ENCODE measurements at places on chromosomes 12 and 14.

- no peak overlapping the region for H3K27ac ChIP-seq
- no peaks in the 10 kb centered on the region for H3K4me1 ChIP-seq
- no peak overlapping the region for H3K4me3 ChIP-seq
- no peaks in the 10 kb centered on the region for H3K27me3 ChIP-seq
- peak; percentile 48 for DNase-seq
Measured at GRCh38 chr12:68481181-68481941, 129.3 kb upstream of the RAP1B start.

- no peaks in the 10 kb centered on the region for H3K27me3 ChIP-seq
- no peak overlapping the region for H3K27ac ChIP-seq
- no peaks in the 10 kb centered on the region for H3K4me1 ChIP-seq
- no peaks in the 10 kb centered on the region for H3K36me3 ChIP-seq
Measured at GRCh38 chr14:53517270-53517960, 364.3 kb upstream of the DDHD1 start.

DNA sequence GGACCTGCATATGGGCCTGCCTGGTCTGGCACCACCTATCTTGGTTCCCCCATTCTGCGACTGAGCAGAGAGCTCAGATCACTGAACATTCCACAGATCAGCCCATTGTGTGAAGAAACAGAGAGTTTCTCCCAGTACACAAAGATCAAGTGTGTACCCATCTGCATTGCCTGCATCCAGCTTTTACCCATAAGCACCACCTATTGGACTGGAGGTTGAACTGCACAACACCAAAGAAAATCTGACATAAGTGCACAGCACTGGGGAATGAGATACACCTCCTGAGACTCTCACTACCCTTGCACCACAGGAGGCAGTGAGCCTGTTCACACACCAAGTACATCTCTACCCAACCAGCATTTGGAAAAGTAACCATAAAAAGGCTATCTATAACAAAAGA is 362.6 kb upstream of the CLEC14A start:
- no peaks in the 10 kb centered on the region for H3K36me3 ChIP-seq
- no peaks in the 10 kb centered on the region for H3K27me3 ChIP-seq
- no peak overlapping the region for H3K4me3 ChIP-seq
- no peak overlapping the region for H3K27ac ChIP-seq
- DNase-seq: no peak

DNA sequence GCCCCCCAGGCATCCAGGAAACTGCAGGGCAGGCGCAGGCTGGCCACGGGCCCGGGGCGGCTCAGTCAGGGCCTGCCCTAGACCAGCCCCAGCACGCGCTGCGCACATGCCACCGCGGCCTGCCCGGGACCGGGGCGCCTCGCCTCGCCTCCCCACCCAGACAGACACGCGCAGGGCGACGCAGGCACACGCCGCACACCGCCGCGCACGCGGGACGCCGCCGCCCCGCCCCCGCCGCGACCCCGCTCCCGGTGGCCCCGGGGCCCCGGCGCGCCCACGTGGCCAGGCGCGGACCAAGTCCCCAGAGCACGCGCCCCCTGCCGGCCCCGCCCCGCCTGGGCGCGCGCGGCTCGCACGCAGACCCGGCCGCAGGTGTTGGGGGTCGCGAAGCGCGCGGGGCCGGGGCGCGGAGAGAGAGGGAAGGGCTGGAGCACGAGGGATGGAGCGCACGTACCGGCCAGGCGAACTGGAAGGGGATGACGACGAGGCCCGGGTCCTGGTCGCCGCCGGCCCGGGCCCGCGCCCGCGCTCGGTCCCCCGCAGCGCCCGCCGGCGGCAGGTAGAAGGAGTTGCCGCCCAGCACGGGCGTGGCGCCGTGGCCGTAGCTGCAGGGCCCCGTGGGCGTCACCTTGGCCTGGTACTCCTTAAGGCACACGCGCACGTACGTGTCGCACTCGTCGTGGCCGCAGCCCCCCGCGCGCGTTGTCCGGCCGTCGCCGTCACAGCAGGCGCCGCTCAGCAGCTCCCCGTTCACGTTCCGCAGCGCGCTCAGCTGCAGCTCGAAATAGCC is 1.1 kb downstream of the JAG2 start:
- peaks cover 31% of the 10 kb centered on the region for H3K4me1 ChIP-seq
- no peaks in the 10 kb centered on the region for H3K36me3 ChIP-seq
- H3K27ac ChIP-seq: no peak overlapping the region
- DNase-seq: no peak

GRCh38 chr12:1605129-1606020 is 11.0 kb upstream of the FBXL14 start:
- no peaks in the 10 kb centered on the region for H3K27me3 ChIP-seq
- H3K36me3 ChIP-seq: no peaks in the 10 kb centered on the region

- peak overlapping the region; percentile 73 for H3K27ac ChIP-seq
- peak overlapping the region; percentile 99 for H3K4me3 ChIP-seq
- H3K36me3 ChIP-seq: peaks cover 20% of the 10 kb centered on the region
- peak; percentile 48 for DNase-seq
- no peaks in the 10 kb centered on the region for H3K27me3 ChIP-seq
- peaks cover 16% of the 10 kb centered on the region for H3K4me1 ChIP-seq
Measured at GRCh38 chr12:49109641-49110463, 795 bp downstream of the LMBR1L start.

DNA sequence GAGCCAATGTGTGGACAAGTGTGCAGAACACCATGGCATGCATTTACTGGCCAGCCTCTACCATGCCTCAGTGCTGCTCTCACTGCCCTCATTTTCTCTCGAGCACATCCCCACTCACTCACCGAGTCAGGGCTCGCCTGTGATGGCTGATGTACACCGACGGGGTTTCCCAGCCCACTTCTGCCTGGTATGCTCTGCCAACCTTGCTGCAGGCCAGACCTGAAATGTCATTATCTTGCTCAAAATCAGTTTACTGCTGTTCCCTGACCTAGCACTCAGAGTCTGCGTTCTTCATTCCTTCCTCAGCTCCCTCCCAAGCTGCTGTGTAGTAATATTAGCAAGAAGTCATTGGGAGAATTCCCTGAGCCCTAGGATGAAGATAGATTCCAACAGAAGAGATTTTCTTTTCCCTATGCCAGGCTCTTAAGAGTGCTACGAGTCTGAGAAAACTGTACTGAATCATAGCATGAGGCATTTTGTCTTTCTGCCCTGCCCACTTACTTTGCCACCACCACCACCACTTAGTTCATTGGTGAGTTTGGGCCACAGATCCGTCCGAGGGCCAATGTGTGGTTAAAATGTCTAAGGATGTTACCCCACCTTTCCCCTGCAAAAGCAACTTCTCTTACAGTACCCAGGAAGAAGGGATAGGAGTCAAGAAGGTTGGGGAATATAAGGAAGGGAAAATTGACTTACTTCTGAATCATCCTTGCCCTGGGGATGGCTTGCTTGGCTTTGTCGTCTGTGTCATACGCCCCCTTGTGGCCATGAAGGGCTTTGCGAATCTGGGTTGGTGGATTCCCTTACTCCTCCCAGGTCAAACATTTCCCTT is 51.0 kb downstream of the BMAL2 start:
- peak; percentile 77 for DNase-seq
- H3K4me1 ChIP-seq: peaks cover 6% of the 10 kb centered on the region
- H3K27ac ChIP-seq: no peak overlapping the region

- H3K27ac ChIP-seq: no peak overlapping the region
- H3K4me3 ChIP-seq: no peak overlapping the region
- H3K36me3 ChIP-seq: no peaks in the 10 kb centered on the region
- H3K27me3 ChIP-seq: no peaks in the 10 kb centered on the region
- no peaks in the 10 kb centered on the region for H3K4me1 ChIP-seq
Measured at GRCh38 chr14:66496188-66496807, 10.1 kb downstream of the CCDC196 start.

DNA sequence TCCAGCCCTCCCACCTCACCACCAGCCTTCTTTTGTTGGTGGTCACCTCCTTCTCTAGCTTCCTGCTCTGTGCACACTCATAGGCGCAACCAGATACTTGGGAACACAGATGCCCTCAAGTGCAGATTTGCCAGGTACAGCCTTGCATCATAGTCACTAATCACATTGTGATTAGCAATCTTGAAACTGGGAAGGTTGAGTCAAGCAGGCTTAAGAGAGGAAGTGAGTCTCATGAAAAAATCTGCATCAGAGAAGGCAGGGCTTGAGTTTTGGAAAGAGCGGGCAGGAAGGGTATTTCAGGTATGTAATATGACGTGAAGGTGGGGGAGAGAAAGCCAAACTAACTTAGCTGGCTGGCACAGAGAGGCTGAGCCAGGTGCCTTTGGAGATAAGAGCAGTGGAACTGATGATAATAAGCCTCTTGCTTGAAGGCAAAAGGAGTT is 2.7 kb upstream of the RABGGTA start:
- DNase-seq: no peak
- no peak overlapping the region for H3K4me3 ChIP-seq
- no peaks in the 10 kb centered on the region for H3K27me3 ChIP-seq

DNA sequence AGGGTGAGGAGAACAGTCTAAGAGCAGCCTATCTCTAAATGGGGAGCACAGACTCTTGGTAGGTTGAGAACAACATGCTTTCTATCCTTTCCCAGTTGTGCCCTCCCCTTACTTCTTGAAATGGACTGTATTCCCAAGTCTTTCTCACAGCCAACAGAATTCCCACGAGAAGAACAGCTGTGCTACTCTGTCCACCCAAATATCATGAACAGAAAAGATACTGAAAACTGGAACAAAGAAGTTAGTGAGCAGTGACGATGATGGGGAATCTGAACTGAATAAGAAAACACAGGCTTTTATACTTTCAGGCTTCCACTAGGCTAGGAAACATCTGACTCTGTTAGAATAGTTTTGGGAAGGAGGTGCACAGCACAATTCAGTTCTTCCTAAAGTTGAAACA is 3.4 kb downstream of the NACA start:
- H3K36me3 ChIP-seq: peaks cover 43% of the 10 kb centered on the region
- no peak overlapping the region for H3K4me3 ChIP-seq
- DNase-seq: no peak
- no peak overlapping the region for H3K27ac ChIP-seq
- no peaks in the 10 kb centered on the region for H3K27me3 ChIP-seq

DNA sequence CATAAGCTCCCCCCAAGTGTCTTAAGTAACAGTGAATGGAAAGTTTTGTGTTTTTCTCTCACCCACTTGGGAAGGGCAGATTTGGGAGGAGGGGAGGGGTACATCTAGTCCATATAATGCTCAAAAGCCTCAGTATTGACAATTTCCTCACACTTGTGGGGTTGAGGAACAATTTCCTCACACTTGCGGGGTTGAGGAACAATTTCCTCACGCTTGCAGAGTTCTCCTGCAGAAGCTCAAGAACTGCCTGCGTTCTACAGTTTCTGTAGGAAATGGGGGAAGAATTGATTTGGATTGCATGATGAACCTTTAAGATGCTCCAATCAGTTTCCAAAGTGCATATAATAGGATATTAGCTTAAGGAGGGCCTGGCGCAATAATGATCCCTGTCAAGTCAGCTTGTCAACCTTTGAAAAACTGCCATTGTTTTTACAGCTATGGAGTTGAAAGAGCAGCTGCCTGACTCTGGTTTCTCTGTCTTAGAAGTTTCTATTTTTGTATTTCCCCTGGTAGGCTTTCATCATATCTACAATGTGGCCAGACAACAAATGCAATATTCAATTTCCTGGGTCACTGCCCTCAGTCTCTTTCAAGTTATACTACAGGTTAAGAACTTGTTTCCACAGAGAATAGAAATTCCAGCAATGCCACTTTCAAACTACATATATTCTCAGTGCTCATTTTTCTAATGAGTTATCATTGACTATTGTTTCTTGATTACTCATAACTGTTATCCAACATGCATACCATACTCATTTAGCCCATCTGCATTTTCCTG is 66.5 kb downstream of the PLEKHG7 start:
- peaks cover 2% of the 10 kb centered on the region for H3K4me1 ChIP-seq
- no peak for DNase-seq
- H3K27me3 ChIP-seq: no peaks in the 10 kb centered on the region

- no peak overlapping the region for H3K27ac ChIP-seq
- no peaks in the 10 kb centered on the region for H3K4me1 ChIP-seq
- H3K27me3 ChIP-seq: no peaks in the 10 kb centered on the region
- DNase-seq: peak; percentile 14
- H3K4me3 ChIP-seq: no peak overlapping the region
- H3K36me3 ChIP-seq: no peaks in the 10 kb centered on the region
Measured at GRCh38 chr14:86838363-86838762, 1154.6 kb downstream of the GALC start.

DNA sequence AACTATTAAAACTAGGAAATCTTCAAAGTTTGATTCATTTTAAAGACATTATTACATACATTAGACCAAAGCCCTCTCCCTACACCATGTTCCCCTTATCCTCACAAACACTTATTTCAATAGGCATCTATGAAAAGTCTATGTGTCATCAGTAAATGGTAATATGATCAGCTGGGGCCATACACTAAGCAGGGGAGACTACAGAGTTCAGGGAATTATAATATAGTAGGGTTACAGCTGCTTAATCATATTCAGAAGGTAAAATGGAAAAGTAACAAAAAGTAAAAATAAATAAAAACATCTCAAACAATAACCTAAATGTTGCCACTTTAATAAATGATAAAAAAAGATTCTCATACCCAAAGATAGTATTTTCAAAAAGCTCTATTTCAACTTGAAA is 29.1 kb downstream of the PAWR start:
- no peak overlapping the region for H3K27ac ChIP-seq
- no peaks in the 10 kb centered on the region for H3K27me3 ChIP-seq
- no peaks in the 10 kb centered on the region for H3K36me3 ChIP-seq
- no peak overlapping the region for H3K4me3 ChIP-seq

DNA sequence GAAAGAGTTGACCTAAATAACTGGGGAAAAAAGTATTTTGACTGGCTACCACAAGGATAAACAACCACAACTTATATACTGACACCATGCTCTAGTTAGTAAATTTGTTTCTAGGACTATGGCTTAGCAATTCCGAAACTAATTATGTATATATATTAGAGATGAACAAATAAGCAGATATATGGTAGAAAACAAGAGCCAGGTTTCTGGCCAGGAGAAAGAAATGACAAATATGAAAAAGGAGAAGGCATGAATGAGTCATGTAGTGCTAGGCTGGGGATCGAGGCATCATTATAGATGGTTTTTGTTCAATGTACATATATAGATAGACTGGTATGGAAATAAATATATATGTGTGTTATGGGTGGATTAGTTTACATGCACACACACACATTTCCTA is 5.5 kb upstream of the LRRC74A start:
- H3K4me1 ChIP-seq: no peaks in the 10 kb centered on the region
- H3K36me3 ChIP-seq: no peaks in the 10 kb centered on the region
- no peak for DNase-seq
- no peak overlapping the region for H3K4me3 ChIP-seq
- H3K27me3 ChIP-seq: peaks cover 27% of the 10 kb centered on the region

Measured in mesenchymal stem cell (in vitro differentiated cells and primary cell).